Upper lobe of left lung (tissue), 6 donors: ENCODE measurements at places on chromosomes 2 and 18. TPM values are rescaled to one million over a fixed set of nuclear protein-coding genes. Genes with fewer than 3 reads are reported as not detected.

DNA sequence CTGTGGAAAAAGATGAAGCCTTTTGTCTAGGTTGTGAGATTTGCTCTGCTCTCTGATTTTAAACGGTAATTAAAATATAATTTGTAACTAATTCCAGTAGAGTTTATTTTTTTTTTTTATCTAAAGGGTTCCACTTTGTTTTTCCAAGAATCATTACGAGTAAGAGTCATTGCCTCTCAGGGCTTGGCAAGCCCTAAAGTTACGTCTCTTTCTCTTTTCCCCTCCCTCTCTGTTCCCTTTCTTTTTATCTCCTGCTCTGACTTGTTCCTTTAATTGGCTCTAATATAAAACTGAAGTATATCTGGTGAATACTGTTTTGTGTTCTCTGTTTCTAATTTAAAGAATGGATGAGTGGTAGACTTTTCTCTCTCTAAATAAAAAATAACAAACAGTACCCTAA, 75.8 kb downstream of the CALCRL start:
- no peak for DNase-seq

DNA sequence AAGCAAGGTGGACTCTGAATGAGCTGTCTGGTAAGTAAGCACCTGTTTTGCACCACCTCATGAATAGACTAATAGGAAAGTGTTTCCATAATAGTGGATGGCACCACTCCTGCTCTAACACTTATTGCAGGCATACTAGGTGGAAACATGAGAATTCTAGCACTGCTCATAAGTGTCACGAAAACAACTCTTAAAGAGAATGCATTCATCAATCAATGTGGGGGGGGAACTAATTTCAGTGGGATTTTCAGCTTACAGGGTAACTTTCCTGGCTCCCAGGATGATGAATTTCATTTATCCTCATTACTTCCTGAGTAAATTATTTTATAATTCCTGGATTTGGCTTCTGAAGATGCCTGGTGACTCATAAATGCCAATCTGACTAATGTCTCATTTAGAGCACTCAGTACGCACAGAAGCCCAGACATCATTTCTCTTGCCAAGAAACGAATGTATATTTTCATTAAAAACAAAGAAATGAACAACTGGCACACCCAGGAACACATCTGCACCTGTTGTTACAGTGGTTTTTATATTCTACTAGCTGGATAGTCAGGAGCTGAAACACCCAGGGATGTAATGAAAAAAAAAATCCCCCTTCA, 129.6 kb downstream of the PID1 start:
- no peak for DNase-seq

GRCh38 chr18:46433121-46433826, 223.7 kb downstream of the LOXHD1 start:
- DNase-seq = peak; percentile 73

DNA sequence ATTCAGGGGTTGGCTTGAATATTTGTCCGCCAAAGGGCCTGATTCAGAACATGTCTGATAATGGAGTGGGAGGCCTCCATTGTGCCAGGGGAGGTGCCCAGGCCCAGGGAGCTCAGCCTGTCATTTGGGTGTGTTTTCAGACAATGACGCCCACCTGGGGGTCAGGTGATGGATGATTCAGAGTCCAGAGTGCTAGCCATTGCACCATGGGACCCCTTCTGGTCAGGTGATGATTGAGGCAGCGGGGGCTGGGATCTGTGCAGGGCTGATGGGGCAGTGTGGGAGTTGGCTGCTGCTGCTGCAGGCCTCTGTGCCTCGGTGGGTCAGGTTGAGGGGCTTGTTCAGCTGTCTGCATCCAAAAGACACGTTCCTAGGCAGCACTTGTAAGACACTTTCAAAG, 8.3 kb upstream of the ARHGEF4 start:
- no peak for DNase-seq

DNA sequence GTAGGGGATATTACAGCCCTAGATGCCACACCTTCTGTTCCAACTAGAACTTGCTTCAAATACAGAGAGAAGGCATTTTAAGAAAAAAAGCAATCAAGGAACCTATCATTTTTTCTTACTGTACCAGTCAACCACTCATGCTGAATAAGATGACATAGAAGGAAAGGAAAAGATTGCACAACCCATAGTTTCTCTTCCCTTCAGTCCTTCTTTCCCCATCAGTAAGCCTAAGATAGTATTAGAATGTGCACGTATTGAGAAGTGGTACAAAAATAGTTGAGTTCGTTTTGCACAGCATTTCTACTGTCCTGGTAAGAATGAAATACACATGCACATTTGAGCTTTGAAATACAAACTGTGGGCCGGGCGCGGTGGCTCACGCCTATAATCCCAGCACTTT, 27.0 kb upstream of the HK2 start:
- DNase-seq = no peak

DNA sequence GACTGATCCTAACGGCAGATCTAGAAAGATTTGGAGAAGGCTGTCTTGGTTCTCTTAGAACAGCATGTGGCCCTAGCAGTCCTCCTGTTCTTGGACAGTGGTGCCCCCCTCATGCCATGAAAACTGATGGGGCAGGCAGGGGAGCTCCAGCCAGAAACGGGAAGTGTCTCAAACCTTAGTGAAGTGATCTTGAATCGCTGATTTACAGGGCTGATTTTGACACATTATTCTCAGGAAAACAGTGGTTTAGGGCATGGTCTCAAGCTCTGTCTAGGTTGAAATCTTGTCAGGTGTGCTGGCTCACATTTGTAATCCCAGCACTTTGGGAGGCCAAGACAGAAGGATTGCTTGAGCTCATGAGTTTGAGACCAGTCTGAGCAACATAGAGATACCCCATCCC, 37.8 kb downstream of the SRSF7 start:
- DNase-seq = no peak

DNA sequence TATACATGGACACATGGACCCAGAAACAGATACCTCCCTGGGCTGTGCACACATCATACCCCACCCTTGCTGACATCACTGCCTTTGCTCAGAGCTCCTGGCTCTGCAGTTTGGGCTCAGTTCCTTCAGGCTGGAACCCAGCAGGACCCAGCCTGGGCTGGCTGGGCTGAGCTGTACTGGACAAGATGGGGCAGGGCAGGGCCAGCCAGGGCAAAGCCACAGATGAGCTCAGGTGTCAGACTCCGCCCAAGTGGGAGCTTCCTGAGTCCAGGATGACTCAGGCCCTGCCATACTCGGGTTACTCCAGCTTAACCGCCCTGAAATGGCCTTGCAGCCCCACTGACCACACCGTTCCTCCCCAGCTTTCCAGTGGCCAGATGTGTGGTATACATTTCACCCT, 284.9 kb downstream of the OSR1 start:
- DNase-seq = peak; percentile 18

DNA sequence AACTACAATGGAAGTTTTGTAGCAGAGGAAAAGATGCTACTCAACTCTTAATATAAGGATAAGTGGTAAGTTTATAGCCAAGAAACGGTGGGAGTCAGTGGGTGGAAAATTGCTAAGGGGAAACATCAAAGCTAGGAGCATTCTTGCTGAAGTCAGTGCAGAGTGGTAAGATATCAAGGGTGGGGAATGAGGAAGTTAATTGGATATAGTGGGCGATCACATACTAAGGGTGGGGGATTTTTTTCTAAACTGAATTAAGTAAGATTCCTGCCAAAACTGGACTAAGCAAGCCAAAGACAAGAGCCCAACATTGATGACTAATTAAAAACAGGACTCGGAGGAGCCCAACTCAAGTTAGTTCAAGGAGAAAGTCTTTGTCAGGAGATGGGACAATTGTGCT, 525.4 kb downstream of the CCDC85A start:
- DNase-seq = no peak

DNA sequence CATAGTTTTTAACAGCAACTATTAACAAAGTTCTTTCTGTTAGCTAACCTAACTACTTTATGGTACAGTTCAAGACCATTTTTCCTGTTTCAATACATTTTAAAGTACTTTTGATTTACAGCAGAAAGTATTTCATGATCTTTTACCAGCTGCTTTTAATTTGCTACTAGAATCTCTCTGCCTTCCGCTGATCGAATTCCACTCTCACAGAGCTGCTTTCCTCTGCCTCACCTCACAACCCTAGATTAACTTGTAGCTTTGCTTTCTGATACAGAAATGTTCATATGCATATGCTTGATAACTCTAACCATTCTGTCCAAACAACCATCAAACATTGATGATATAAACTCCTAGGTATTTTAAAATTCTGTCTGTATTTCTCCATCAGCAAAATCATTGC, 463.2 kb upstream of the ZEB2 start:
- DNase-seq = no peak

GRCh38 chr2:170968205-170969003, 39.4 kb downstream of the GORASP2 start:
- no peak for DNase-seq

DNA sequence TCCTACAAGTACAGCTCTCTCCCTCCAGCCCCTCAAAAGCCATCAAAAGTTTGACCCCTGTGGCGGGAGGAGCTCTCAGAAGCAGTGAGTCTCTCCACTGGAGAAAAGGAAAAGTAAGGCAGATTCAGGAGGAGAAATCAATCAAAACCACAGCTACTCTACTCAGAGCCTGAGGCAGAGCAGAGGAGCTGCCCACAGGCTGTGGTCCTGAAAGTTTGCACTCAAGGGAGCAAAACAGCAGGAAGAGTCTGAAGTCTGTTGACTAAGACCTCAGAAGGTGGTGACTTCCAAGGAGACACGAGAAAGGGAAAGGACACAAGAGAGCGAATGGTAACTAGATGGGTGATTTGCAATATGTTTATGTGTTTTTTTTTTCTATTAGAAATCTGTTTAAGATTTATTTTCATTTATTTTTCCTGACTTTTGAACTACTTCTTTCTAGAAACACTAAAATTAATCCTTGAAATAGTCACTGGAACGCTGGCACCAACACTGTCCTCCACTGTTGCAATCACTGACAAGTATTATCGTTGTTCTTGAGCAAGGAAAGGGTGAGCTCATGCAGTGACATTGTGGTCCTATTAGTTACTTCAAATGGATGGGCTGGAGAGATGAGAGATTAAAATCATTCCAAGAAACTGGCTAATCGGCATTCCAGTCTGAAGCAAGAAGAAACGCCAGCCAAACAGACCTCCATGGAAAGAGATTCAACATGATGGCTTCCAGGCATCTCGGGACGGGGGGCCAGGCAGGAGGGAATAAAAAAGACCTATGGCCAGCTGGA, 35.8 kb downstream of the PID1 start:
- DNase-seq = no peak

GRCh38 chr2:1893856-1894255, 149.5 kb upstream of the PXDN start:
- DNase-seq = no peak

Gene CLEC4F
- total RNA-seq = not detected

Gene ALK
- total RNA-seq = 0.30 TPM

Gene ST8SIA5
- total RNA-seq = 0.74 TPM

Gene CFAP210
- total RNA-seq = 1.4 TPM

Gene MERTK
- 15.5 TPM for total RNA-seq

Gene LYPD1
- total RNA-seq = 1.00 TPM

Gene FAM237A
- total RNA-seq = not detected

Gene PAX3
- not detected for total RNA-seq

Gene ADAM23
- total RNA-seq = not detected
